ENCODE measurements at places on chromosomes 7 and 10. TPM values are rescaled to one million over a fixed set of nuclear protein-coding genes. Genes with fewer than 3 reads are reported as not detected.

DNA sequence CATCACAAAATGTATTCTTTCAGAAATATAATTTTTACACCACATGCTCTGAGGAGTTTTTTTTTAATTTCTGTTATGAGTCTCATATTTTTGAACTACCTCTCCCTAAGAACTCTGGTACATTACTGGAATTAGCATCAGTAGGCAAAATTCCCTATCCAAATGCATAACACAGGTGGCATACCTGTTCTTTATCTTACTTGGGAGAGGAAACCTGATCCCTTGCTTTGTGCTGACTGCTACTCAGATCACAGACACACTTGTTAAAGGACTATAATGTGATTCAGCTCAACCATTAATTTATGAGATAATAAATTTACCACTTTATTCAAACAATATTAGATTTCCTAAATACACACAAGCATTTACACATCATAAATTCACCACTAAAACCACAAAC is 617.2 kb downstream of the GRM8 start:
- H3K4me1 ChIP-seq: no peaks in the 10 kb centered on the region
- no peaks in the 10 kb centered on the region for H3K36me3 ChIP-seq
- H3K4me3 ChIP-seq: no peak overlapping the region
- H3K27me3 ChIP-seq: no peaks in the 10 kb centered on the region
- no peak for DNase-seq

- H3K27me3 ChIP-seq: peaks cover 14% of the 10 kb centered on the region
- H3K36me3 ChIP-seq: no peaks in the 10 kb centered on the region
- no peaks in the 10 kb centered on the region for H3K4me1 ChIP-seq
- no peak overlapping the region for H3K27ac ChIP-seq
- no peak overlapping the region for H3K4me3 ChIP-seq
- peak; percentile 4 for DNase-seq
These were observed 37.6 kb downstream of the OAT start for GRCh38 chr10:124381011-124381611.

DNA sequence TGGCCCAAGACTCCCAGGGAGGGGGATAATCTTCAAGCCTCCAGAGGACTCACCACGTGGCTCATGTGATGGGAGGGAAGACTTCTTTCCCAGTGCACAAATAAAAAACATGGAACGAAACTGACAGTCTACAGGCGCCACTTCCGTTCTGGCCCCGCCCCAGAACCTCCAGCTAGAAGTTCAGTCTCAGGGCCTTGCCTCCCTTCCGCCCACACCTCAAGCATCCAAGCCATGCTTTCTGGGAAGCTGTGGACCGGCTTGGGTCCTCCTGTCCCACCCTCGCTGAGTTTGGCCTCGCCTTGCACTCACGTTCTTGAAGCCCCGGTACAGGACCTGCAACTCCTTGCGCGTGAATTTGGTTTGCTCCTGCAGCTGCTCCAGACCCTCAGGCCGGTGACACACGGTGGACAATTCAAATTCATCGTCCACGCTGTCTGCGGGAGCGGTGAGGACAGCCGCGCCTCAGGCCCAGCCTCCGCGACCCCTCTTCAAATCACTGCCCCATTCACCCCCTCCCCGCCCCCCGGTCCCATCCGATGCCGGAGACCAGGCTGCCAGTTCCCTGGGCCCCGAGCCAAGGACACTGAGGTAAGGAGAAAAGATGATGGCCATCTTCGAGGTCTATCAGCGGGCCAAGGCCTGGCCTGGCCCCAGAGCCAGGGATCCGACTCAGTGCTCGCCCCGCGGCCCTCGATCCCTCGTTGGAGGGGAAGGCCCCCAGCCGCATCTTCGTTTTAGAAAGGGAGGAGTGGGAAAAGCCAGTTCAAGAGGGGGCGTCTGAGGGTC is 10.7 kb upstream of the OGA start:
- H3K27me3 ChIP-seq: no peaks in the 10 kb centered on the region
- H3K4me1 ChIP-seq: peaks cover 6% of the 10 kb centered on the region
- H3K27ac ChIP-seq: no peak overlapping the region
- no peak for DNase-seq
- H3K4me3 ChIP-seq: no peak overlapping the region

GRCh38 chr7:26397796-26398426 is 106.2 kb downstream of the SNX10 start:
- peaks cover 2% of the 10 kb centered on the region for H3K4me1 ChIP-seq
- DNase-seq: no peak
- H3K27ac ChIP-seq: no peak overlapping the region
- H3K36me3 ChIP-seq: no peaks in the 10 kb centered on the region
- peak overlapping the region; percentile 36 for H3K4me3 ChIP-seq

DNA sequence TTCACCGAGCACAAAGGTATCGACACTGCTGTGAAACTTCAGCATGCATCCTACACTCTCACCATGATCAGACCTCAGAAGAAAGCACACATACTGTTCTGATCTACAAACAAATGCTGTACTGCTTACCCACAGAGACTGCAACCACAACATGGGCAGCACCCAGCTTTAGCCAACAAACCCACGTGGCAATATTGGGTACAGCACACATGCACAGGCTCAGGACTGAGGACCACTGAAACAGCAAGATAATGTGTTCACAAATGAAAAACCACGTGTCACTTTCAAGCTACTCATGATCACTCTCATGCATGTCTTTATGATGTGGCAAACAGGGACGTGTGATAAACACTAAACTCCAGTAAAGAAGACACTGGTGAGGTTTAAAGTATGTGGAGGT is 119.3 kb upstream of the PTN start:
- H3K4me1 ChIP-seq: peaks cover 3% of the 10 kb centered on the region
- no peak for DNase-seq
- no peaks in the 10 kb centered on the region for H3K27me3 ChIP-seq
- no peak overlapping the region for H3K27ac ChIP-seq
- no peaks in the 10 kb centered on the region for H3K36me3 ChIP-seq
- no peak overlapping the region for H3K4me3 ChIP-seq

- H3K4me1 ChIP-seq: no peaks in the 10 kb centered on the region
- H3K4me3 ChIP-seq: no peak overlapping the region
- no peaks in the 10 kb centered on the region for H3K27me3 ChIP-seq
- no peaks in the 10 kb centered on the region for H3K36me3 ChIP-seq
- H3K27ac ChIP-seq: no peak overlapping the region
- no peak for DNase-seq
These were observed 65.7 kb downstream of the CRTAC1 start for GRCh38 chr10:97964748-97965147.

GRCh38 chr10:61642676-61643075 is 20.1 kb upstream of the CABCOCO1 start:
- H3K27me3 ChIP-seq: no peaks in the 10 kb centered on the region
- H3K4me1 ChIP-seq: peaks cover 4% of the 10 kb centered on the region
- no peaks in the 10 kb centered on the region for H3K36me3 ChIP-seq
- peak; percentile 82 for DNase-seq

DNA sequence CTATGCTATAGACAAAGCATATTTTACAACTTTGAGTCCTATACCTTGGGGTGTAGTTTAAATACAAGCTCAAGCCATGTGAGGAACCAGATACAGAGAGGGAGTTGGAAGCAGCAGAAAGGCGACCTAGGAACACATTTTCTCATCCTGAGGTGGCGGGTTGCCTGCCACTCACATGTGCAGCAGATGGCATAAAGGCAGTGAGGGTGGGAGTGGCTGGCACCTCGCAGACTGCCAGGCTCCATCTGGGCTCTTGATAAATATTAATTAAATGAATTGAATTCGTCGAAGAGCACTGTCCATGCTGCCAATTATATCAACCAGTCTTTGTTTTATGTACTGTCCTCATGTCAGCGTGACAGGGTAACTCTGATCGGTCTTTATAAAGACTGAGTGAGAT is 79.0 kb upstream of the SEMA3C start:
- no peak overlapping the region for H3K27ac ChIP-seq
- no peak for DNase-seq
- H3K4me3 ChIP-seq: no peak overlapping the region
- H3K4me1 ChIP-seq: no peaks in the 10 kb centered on the region

- no peak overlapping the region for H3K4me3 ChIP-seq
- no peaks in the 10 kb centered on the region for H3K36me3 ChIP-seq
- H3K4me1 ChIP-seq: no peaks in the 10 kb centered on the region
- no peak overlapping the region for H3K27ac ChIP-seq
- no peak for DNase-seq
- no peaks in the 10 kb centered on the region for H3K27me3 ChIP-seq
These were observed 17.1 kb downstream of the LRRN3 start for GRCh38 chr7:111108000-111108399.

- no peak overlapping the region for H3K4me3 ChIP-seq
- DNase-seq: no peak
- no peaks in the 10 kb centered on the region for H3K36me3 ChIP-seq
- no peaks in the 10 kb centered on the region for H3K27me3 ChIP-seq
- no peak overlapping the region for H3K27ac ChIP-seq
- no peaks in the 10 kb centered on the region for H3K4me1 ChIP-seq
These were observed 62.9 kb downstream of the GRM8 start for GRCh38 chr7:127189886-127190285.

DNA sequence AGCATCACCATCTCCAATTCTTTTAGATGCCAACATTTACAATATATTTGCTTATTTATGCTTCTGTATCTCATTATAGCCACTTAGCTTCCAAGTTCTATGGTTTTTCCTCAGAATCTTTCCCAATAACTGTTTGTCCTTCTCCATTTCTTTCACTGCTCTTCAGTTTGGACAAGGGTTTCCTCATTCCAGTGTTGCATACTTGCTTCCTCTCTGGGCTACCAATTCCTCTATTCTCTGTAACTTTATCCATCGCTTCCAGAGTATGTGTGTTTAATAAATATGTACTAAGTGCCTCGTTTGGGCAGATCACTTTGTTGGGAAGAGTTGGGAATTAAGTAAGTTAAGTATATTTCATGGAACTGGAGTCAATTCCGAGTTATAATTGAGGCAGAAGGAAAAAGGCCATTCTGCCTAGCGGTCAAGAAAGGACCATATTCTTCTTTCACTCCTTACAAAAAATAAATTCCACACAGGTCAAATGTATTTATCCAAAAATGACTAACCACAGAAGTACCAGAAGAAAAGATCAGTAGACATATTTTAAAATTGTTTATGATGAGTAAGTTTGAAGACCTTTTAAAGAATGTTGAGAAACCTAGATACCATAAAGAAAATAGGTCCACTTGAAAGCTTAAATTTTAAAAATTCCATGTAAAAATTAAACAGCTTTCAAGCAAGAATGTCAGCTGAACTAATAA is 10.8 kb downstream of the STAMBPL1 start:
- H3K36me3 ChIP-seq: peaks cover 2% of the 10 kb centered on the region
- DNase-seq: peak; percentile 56
- H3K27me3 ChIP-seq: no peaks in the 10 kb centered on the region
- peak overlapping the region; percentile 92 for H3K27ac ChIP-seq
- H3K4me1 ChIP-seq: peaks cover 39% of the 10 kb centered on the region
- no peak overlapping the region for H3K4me3 ChIP-seq

DNA sequence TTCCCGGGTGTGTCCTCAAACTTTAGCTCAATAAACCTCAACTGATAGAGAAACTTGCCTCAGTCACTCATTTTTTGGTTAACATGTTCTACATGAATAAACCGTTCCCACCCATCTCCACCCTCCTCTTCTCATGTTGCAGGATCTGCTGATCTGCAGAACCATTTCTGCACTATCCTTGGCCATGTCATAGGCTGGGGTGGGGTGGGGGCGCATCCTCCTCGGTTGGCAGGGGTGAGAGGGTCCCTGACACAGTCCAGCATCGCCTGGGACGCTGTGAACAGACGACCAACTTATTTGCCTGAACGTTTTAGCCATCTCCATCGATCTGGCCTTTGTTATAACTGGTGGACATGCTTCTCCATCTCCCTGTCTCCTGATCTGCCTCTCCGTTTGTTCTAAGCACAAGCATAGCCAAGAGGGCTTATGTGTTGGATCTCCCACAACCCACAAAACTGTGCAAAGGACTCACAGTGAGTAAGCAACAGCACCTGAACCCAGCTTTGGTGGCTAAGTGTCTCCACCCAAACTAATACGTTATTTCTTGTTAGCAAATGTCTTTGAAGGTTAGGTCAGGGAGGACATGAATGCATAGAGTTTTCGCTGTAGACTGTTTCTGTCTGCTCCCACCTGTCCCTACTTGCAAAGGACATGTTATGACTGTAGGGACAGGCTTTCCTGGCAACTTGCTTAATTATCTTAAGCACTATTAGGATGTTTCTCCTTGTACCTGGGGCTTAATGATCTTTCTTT is 51.7 kb downstream of the PRKCQ start:
- H3K4me1 ChIP-seq: no peaks in the 10 kb centered on the region
- no peak overlapping the region for H3K4me3 ChIP-seq
- no peak for DNase-seq
- H3K27me3 ChIP-seq: no peaks in the 10 kb centered on the region

GRCh38 chr10:98223874-98224273 is 44.1 kb downstream of the LOXL4 start:
- peaks cover 10% of the 10 kb centered on the region for H3K4me1 ChIP-seq
- H3K27ac ChIP-seq: no peak overlapping the region
- no peak overlapping the region for H3K4me3 ChIP-seq
- DNase-seq: no peak

- no peaks in the 10 kb centered on the region for H3K36me3 ChIP-seq
- no peak overlapping the region for H3K4me3 ChIP-seq
- no peaks in the 10 kb centered on the region for H3K27me3 ChIP-seq
These were observed 404.3 kb upstream of the NPVF start for GRCh38 chr7:25632616-25633015.

- no peak overlapping the region for H3K27ac ChIP-seq
- no peak overlapping the region for H3K4me3 ChIP-seq
- no peak for DNase-seq
- no peaks in the 10 kb centered on the region for H3K36me3 ChIP-seq
These were observed 512.0 kb downstream of the KIF20B start for GRCh38 chr10:90213346-90213745.

Gene RNF148
- total RNA-seq: not detected

Gene TNS3
- 64.3 TPM for total RNA-seq

Gene CALHM3
- total RNA-seq: not detected

Gene TAS2R60
- total RNA-seq: not detected

Gene NRP1
- total RNA-seq: 191 TPM

Gene DENND2A
- total RNA-seq: 7.8 TPM

Gene CALHM2
- total RNA-seq: 2.2 TPM
